Endodermal cell (in vitro differentiated cells): ENCODE measurements at places on chromosomes 3 and 15. TPM values are rescaled to one million over a fixed set of nuclear protein-coding genes. Genes with fewer than 3 reads are reported as not detected.

DNA sequence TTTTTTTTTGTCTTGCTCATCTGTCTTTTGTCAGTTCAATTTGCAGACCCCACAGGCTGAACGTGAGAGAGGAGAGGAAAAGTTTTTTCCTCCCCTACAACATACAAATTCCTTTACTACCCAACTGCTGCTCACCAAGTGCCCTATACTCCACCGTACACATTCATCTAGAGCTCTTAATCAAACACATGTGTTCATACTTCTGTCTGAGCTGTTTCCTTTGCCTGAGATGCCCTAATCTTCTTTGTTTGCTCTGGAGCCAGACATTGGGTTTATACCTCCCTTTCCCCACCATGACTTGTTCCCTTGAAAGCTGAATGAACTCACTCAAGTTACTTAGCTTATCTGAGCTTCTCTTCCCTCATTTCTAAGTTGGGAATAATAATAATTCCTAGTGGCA is 122.7 kb upstream of the RASGRP1 start:
- DNase-seq = no peak

- DNase-seq = peak; percentile 71
Measured at GRCh38 chr3:134326126-134326525, 48.1 kb downstream of the AMOTL2 start.

- no peak for DNase-seq
Measured at GRCh38 chr3:5185093-5185673, 2.3 kb upstream of the EDEM1 start.

DNA sequence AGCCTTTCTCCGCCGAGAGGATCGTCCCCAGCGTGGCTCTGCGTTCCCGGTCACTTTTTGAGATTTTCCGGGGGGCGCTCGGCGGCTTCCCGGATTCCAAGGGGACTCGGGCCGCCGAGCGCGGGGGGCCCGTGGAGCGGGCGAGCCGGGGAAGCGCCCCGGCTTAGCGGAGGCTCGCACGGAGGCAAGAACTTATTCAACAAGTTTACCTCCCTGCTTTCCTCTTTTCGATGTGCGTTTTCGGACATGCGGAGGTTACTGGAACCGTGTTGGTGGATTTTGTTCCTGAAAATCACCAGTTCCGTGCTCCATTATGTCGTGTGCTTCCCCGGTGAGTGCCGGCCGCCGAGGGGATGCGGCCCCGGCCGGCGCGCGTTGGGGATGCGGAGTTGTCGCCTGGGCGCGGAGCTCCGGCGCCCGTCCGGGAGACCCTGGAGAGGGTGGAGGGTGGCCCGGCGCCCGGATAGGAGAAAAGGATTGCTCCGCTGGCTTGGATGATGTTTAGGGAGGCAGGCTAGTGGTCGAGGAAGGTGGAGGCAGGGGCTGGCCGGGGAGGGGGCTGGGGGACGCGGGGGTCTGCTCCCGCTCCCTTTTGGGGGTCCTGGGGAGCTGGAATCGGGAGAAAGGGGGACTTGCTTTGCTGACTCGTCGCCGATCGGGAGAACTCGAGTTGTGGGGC is 810 bp downstream of the PTPRG start:
- DNase-seq = no peak

Gene AHSG
- total RNA-seq = not detected in 2 replicates

Gene HCN4
- total RNA-seq = 0.28 to 0.82 TPM (median 0.80 TPM) in 3 replicates
